ENCODE measurements at places on chromosomes 6 and 20.
A peak's percentile ranks its signal among the peaks of the same experiment; 100 is the strongest.

GRCh38 chr6:24053057-24053456 is 73.0 kb upstream of the NRSN1 start:
- H3K4me1 ChIP-seq, result no peaks in the 10 kb centered on the region
- no peak for DNase-seq
- no peak overlapping the region for H3K4me3 ChIP-seq
- H3K27ac ChIP-seq, result no peak overlapping the region

- H3K27me3 ChIP-seq, result peaks cover 44% of the 10 kb centered on the region
- H3K4me1 ChIP-seq, result no peaks in the 10 kb centered on the region
- no peaks in the 10 kb centered on the region for H3K36me3 ChIP-seq
- no peak overlapping the region for H3K27ac ChIP-seq
- no peak for DNase-seq
- H3K4me3 ChIP-seq, result no peak overlapping the region
Measured at GRCh38 chr6:38797391-38797790, 82.3 kb downstream of the DNAH8 start.

DNA sequence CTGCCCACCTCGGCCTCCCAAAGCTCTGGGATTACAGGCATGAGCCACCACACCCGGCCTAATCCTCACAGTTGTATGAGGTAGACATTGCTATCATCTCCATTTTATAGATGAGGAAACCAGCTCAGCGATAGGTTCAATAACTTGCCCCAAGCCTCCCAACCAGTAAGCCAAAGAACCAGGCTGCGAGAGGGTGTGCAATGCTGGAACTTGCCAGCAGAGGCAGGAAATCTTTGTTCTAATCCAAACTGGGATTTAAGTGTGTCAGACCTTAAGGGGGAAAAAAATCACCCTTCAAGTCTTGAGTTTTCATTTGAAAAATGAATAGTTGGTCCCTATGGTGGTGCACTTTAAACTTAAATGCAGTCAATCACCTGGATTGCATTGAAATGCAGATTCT is 20.1 kb upstream of the RNGTT start:
- no peaks in the 10 kb centered on the region for H3K36me3 ChIP-seq
- no peak for DNase-seq
- no peak overlapping the region for H3K4me3 ChIP-seq
- H3K27me3 ChIP-seq, result peaks cover 4% of the 10 kb centered on the region

DNA sequence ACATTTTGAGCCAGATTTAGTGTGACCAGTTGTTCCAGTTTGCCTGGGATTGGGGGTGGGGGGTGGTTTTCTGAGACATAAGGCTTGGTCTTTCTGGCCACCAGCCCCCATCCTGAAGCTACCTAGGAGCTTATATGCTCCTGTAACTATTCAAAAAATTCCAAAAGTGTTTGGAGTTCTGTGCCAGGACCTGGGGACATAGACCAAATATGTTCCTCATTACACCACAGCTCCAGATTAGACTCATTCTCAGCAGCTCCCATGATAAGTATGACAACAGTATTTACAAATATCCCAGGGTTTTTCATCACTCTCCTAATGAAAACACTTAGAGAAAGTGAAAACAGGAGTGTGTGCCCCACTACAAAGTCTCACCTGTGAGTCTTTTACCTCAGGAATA is 37.8 kb upstream of the RNF144B start:
- H3K27me3 ChIP-seq, result peaks cover 18% of the 10 kb centered on the region
- no peaks in the 10 kb centered on the region for H3K4me1 ChIP-seq
- H3K27ac ChIP-seq, result no peak overlapping the region
- no peak overlapping the region for H3K4me3 ChIP-seq
- DNase-seq, result no peak

DNA sequence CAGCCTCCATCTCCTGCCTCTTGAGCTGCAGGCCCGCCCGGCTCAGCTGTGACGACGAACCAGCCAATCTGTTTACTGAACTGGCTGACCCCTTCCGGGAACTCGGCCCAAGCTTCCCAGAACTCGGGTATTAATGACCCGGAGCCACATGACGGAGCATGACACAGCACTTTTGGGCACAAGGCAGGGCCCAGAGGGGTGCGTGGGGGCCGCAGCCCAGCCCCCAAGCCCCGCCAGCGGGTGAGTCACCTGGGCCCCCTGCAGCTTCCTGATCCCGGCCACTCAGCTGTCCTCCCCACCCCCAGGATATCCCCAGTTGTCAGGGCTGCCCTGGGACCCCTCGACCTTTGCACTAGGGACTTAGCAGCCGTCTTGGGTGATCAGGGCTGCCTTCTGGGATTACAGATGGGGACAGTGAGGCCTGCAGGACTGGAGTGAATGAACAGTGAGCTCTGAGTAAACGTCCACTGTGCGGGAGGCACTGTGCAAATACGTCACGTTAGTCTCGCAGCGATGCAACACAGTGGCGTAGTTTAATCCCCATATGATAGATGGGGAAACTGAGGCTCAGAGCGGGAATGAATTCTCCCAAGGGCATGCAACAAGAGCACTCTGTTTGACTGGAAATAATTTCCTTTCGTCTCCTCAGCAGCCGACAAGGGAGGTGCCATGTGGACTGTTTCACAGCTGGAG is 102.1 kb downstream of the CEBPB start:
- no peaks in the 10 kb centered on the region for H3K27me3 ChIP-seq
- H3K4me3 ChIP-seq, result no peak overlapping the region
- no peak overlapping the region for H3K27ac ChIP-seq
- no peaks in the 10 kb centered on the region for H3K36me3 ChIP-seq
- peak; percentile 18 for DNase-seq
- peaks cover 31% of the 10 kb centered on the region for H3K4me1 ChIP-seq

- no peak overlapping the region for H3K4me3 ChIP-seq
- H3K36me3 ChIP-seq, result no peaks in the 10 kb centered on the region
- DNase-seq, result peak; percentile 15
Measured at GRCh38 chr6:46042355-46042999, 26.8 kb upstream of the CLIC5 start.

DNA sequence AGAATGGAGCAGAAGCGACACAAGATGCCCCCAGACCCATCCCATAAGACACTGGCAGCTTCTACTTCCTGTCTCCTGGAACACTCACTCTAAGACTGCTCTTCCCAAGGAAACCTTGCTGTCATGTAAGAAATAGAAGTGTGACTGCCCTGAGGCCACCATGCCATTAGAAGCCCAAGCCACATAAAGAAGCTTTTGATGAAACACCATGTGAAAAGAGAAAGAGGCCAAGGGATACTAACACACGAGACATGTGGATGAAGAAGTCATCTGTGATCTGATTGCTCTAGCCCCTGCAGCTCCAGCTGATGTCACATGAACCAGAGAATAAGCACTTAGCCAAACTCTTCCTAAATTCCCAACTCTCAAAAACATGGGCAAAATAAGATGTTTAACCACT is 117.9 kb upstream of the PCSK2 start:
- H3K27ac ChIP-seq, result no peak overlapping the region
- no peaks in the 10 kb centered on the region for H3K27me3 ChIP-seq
- no peak for DNase-seq
- no peak overlapping the region for H3K4me3 ChIP-seq

- DNase-seq, result no peak
- no peak overlapping the region for H3K4me3 ChIP-seq
- peaks cover 45% of the 10 kb centered on the region for H3K36me3 ChIP-seq
- H3K4me1 ChIP-seq, result peaks cover 24% of the 10 kb centered on the region
- no peak overlapping the region for H3K27ac ChIP-seq
Measured at GRCh38 chr20:3126527-3126859, 33.2 kb downstream of the FASTKD5 start.

DNA sequence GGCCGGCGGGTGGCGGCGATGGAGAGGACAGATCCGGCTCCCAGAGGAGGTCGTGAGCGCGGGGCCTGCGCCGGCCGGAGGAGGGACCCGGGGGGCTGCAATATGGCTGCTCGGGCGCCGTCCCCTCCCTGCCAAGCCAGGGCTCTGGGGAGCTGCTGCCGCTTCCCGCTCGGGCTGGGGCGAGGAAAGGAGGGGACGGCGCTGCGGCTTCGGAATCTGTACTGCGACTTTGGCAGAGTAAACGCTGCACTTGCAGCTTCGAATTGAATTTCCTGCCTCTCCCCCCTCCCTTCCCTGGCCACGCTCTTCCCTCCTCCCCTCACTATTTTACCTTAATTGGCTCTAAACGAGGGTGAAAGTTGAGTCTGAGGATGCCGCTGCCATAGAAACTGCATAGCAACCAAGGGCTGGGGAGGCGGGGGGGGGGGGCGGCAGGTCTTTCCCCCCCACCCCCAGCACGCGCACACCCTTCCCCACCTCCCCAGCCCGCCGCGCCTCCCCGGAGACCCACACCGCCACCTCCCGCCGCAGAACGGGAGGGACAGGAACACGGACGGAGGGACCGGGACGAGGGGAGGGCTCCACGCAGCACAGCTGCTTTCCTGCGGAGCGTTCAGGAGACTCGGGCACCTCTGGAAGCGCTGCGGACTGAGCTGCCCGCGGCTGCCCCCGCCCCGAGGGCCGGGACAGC is 93.9 kb downstream of the RNASET2 start:
- no peak overlapping the region for H3K27ac ChIP-seq
- peaks cover 41% of the 10 kb centered on the region for H3K27me3 ChIP-seq
- DNase-seq, result peak; percentile 43
- H3K36me3 ChIP-seq, result no peaks in the 10 kb centered on the region
- H3K4me3 ChIP-seq, result peak overlapping the region; percentile 70
- H3K4me1 ChIP-seq, result peaks cover 7% of the 10 kb centered on the region

GRCh38 chr6:158816329-158816728 is 2.8 kb downstream of the EZR start:
- H3K36me3 ChIP-seq, result peaks cover 71% of the 10 kb centered on the region
- no peaks in the 10 kb centered on the region for H3K27me3 ChIP-seq
- peaks cover 66% of the 10 kb centered on the region for H3K4me1 ChIP-seq
- peak overlapping the region; percentile 100 for H3K4me3 ChIP-seq
- DNase-seq, result no peak

GRCh38 chr6:53066077-53066417 is 843 bp downstream of the FBXO9 start:
- no peaks in the 10 kb centered on the region for H3K27me3 ChIP-seq
- peak overlapping the region; percentile 96 for H3K4me3 ChIP-seq
- DNase-seq, result peak; percentile 29
- H3K27ac ChIP-seq, result peak overlapping the region; percentile 93
- peaks cover 4% of the 10 kb centered on the region for H3K36me3 ChIP-seq

DNA sequence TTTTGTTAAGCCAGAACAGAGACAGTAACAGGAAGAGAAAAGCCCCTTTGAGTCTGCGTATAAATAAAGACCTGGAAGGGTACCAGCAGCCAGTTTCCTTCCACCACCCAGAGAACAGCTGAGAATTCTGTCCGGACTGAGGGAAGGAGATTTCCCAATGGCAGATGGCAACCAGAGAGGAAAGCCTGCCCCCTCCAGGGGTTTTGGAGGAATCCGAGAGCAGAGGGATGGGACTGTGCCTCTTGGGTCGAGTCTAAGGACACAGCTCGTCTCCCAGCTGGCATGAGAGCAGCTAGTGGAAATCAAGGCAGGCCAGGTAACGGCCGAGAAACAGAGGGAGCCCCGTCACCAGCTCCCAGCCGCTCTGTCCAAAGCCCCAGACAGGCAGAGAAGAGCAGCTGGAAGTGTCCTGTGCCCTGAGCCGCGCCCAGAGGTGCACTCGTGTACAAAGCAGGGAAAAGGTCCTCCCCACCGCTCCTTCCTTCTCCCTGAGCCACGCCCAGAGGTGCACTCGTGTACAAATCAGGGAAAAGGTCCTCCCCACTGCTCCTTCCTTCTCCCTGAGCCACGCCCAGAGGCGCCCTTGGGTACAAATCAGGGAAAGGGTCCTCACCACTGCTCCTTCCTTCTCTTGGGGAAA is 134.0 kb upstream of the SNX9 start:
- H3K27me3 ChIP-seq, result peaks cover 3% of the 10 kb centered on the region
- no peak overlapping the region for H3K4me3 ChIP-seq
- no peak for DNase-seq
- no peak overlapping the region for H3K27ac ChIP-seq
- H3K4me1 ChIP-seq, result no peaks in the 10 kb centered on the region
- H3K36me3 ChIP-seq, result no peaks in the 10 kb centered on the region

GRCh38 chr20:5658912-5659345 is 91.3 kb upstream of the SHLD1 start:
- H3K4me1 ChIP-seq, result peaks cover 10% of the 10 kb centered on the region
- H3K27me3 ChIP-seq, result no peaks in the 10 kb centered on the region
- no peaks in the 10 kb centered on the region for H3K36me3 ChIP-seq
- H3K27ac ChIP-seq, result no peak overlapping the region
- peak; percentile 39 for DNase-seq
- H3K4me3 ChIP-seq, result no peak overlapping the region

DNA sequence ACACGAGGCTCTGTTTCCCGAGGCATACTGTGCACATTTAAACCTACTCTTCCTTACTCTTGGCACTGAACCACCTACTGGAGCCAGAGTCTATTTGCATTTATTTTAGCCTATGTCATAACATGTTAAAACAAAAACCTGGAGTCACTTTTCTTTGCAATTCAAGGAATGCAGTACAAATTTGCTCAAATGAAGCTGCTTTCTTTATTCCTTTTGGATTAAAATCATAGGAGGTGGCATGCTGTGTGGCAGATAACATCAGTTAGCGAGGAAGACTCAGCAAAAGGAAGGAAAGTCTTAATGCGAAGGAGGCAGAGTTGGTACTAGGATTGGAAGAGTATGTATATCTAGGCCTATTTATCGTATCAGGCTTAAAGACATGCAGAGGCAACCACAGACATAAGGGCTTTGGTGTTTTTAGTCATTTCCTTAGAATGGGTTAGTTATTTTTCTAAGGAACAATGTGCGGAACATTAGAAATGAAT is 92.9 kb downstream of the SAMD3 start:
- H3K27me3 ChIP-seq, result no peaks in the 10 kb centered on the region
- H3K27ac ChIP-seq, result peak overlapping the region; percentile 21
- peaks cover 65% of the 10 kb centered on the region for H3K36me3 ChIP-seq

GRCh38 chr20:38083338-38084048 is 49.9 kb downstream of the RPRD1B start:
- H3K27ac ChIP-seq, result no peak overlapping the region
- H3K36me3 ChIP-seq, result peaks cover 50% of the 10 kb centered on the region
- no peaks in the 10 kb centered on the region for H3K27me3 ChIP-seq
- H3K4me3 ChIP-seq, result no peak overlapping the region
- H3K4me1 ChIP-seq, result no peaks in the 10 kb centered on the region

DNA sequence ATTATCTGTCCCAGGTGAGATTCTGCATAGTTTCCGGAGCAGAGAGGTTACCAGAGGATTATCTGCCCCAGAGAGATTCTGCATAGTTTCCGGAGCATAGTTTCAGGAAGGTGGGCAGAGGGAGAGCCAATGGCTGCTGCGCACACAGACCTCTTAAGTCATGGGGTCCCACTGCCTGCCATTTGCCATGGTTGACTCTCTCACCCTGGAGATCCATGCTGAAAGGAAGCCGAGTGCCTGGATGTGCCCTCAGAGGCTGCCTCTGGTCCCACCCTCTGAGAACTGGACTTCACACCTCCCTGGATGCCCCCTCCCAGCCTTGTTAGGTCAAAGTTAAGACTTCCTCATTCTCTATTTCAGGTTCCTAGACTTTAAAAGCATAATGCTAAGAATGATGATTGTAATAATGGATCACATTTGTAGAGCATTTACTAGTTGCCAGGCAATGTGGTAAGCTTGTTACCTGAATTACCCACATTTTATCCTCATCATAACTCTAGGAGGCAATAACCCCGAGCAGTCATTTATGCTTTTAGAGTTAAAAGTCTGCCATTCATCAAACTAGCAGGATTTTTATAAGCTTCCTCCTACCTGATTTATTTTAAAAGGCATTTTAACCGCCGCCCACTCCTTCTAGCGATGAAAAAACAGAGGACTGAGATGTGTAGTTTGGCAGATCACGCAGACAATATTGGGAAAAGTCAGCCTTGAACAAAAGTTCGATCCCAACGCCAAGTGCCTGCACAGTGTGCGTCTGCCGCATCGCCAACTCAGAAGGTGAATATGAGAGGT is 11.9 kb downstream of the SERPINB9 start:
- peak overlapping the region; percentile 61 for H3K27ac ChIP-seq
- DNase-seq, result no peak
- peaks cover 78% of the 10 kb centered on the region for H3K36me3 ChIP-seq
- H3K27me3 ChIP-seq, result no peaks in the 10 kb centered on the region
- H3K4me1 ChIP-seq, result peaks cover 59% of the 10 kb centered on the region
